Activated CD8-positive, alpha-beta T cell treated with anti-CD3 and anti-CD28 coated beads for 36 hours (primary cell): ENCODE measurements at places on chromosomes 5 and 9. TPM values are rescaled to one million over a fixed set of nuclear protein-coding genes. Genes with fewer than 3 reads are reported as not detected.
A peak's percentile ranks its signal among the peaks of the same experiment; 100 is the strongest.

- no peaks in the 10 kb centered on the region for H3K4me1 ChIP-seq
- DNase-seq: no peak
- no peaks in the 10 kb centered on the region for H3K27me3 ChIP-seq
- no peaks in the 10 kb centered on the region for H3K36me3 ChIP-seq
Observed at GRCh38 chr5:103283120-103283519, 24.6 kb downstream of the MACIR start.

The NMUR2 gene
- not detected for total RNA-seq

The EGFLAM gene
- not detected for total RNA-seq

The ADRB2 gene
- 0.98 TPM for total RNA-seq

GRCh38 chr5:74693191-74693590 lies 8.2 kb downstream of the HEXB start:
- DNase-seq: no peak
- H3K4me1 ChIP-seq: peaks cover 7% of the 10 kb centered on the region
- peaks cover 22% of the 10 kb centered on the region for H3K36me3 ChIP-seq
- H3K4me3 ChIP-seq: no peak overlapping the region
- H3K27ac ChIP-seq: no peak overlapping the region
- no peaks in the 10 kb centered on the region for H3K27me3 ChIP-seq

DNA sequence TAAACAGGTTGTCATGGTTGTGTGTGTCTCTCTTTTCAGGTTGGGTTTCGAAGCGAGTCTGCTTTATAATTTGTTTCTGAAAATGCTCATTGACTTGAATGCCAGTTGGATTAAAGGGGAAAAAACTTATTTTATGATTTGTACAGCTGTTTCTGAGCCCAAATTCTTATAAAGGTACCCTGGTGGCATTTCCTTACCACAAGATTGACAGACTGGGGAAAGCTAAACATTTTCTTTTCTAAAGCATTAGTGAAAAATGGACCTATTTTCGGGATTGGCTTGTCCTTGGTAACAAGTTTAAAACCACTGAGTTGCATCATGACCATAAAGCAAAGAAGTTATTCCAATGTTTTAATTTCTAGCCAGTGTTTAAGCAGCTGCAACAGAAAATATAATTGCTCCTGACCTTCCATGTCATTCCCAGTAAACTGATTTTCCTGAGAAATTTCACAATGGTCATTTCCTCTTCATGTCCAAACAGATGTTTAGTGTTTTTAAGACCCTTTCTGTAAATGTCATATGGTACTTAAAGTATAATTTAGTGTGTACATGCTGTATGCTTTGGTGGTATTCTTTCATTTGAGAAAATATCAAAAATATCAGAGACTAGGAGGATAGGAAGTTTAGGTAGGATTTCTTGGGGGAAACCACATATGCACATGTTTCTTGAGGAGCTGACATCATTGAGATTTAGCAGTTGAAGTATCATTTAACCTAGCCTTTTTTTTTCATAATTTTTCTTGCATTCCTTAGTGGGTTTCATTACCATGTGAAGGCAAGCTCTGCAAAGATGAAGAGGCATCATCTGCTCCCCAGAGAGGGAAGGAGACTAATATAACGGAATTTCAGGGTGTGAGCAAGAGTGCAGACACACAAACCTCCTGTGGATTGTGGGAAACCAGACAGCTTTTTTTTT lies 667.1 kb upstream of the RGMB start:
- H3K27ac ChIP-seq: no peak overlapping the region
- no peaks in the 10 kb centered on the region for H3K36me3 ChIP-seq
- H3K27me3 ChIP-seq: peaks cover 3% of the 10 kb centered on the region
- no peak for DNase-seq
- no peak overlapping the region for H3K4me3 ChIP-seq

The OR1Q1 gene
- not detected for total RNA-seq

- no peaks in the 10 kb centered on the region for H3K36me3 ChIP-seq
- peak; percentile 6 for DNase-seq
- H3K4me3 ChIP-seq: no peak overlapping the region
- no peaks in the 10 kb centered on the region for H3K4me1 ChIP-seq
- no peak overlapping the region for H3K27ac ChIP-seq
Observed at GRCh38 chr9:108412755-108413154, 443.0 kb downstream of the ACTL7B start.

The IFNK gene
- total RNA-seq: not detected

GRCh38 chr5:171355302-171355724 lies 32.3 kb upstream of the NPM1 start:
- no peaks in the 10 kb centered on the region for H3K36me3 ChIP-seq
- H3K4me1 ChIP-seq: peaks cover 16% of the 10 kb centered on the region
- no peak overlapping the region for H3K4me3 ChIP-seq
- peak; percentile 78 for DNase-seq
- H3K27ac ChIP-seq: peak overlapping the region; percentile 20

GRCh38 chr5:139577689-139578290 lies 16.7 kb downstream of the UBE2D2 start:
- peaks cover 61% of the 10 kb centered on the region for H3K4me1 ChIP-seq
- H3K27me3 ChIP-seq: no peaks in the 10 kb centered on the region
- DNase-seq: no peak
- peaks cover 33% of the 10 kb centered on the region for H3K36me3 ChIP-seq
- H3K27ac ChIP-seq: peak overlapping the region; percentile 81

GRCh38 chr5:167105941-167106340 lies 1185.5 kb upstream of the WWC1 start:
- H3K4me1 ChIP-seq: no peaks in the 10 kb centered on the region
- H3K4me3 ChIP-seq: no peak overlapping the region
- H3K27ac ChIP-seq: no peak overlapping the region
- H3K27me3 ChIP-seq: no peaks in the 10 kb centered on the region
- DNase-seq: no peak

- peaks cover 5% of the 10 kb centered on the region for H3K4me1 ChIP-seq
- H3K4me3 ChIP-seq: no peak overlapping the region
- H3K36me3 ChIP-seq: no peaks in the 10 kb centered on the region
- no peak overlapping the region for H3K27ac ChIP-seq
- peaks cover 7% of the 10 kb centered on the region for H3K27me3 ChIP-seq
Observed at GRCh38 chr9:127874301-127875221, 2.9 kb downstream of the AK1 start.

- peaks cover 2% of the 10 kb centered on the region for H3K36me3 ChIP-seq
- no peak for DNase-seq
- no peak overlapping the region for H3K4me3 ChIP-seq
- no peaks in the 10 kb centered on the region for H3K27me3 ChIP-seq
Observed at GRCh38 chr5:136182618-136183017, 10.3 kb downstream of the SMIM32 start.

DNA sequence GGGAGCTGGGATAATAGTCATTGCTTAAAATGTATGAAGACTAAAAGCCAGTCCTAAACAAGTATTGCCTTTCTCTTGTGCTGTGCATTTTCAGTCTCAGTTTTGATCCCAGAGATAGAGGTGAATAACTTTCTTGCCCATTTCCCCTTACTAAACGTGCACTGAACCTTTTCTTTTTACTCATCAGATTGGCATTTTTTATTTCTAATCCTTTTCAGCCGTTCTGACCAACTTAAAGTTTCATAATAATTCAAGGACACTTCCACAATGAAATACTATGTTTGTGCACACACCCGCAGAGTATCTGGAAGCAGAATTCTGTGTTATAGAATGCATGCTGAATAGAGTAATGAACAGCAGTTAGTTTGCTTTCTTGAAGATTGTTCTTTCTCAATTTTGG lies 343.6 kb downstream of the LRRC70 start:
- H3K4me1 ChIP-seq: no peaks in the 10 kb centered on the region

GRCh38 chr5:143679777-143680176 lies 132.2 kb upstream of the HMHB1 start:
- no peaks in the 10 kb centered on the region for H3K36me3 ChIP-seq
- no peak overlapping the region for H3K4me3 ChIP-seq
- DNase-seq: no peak
- H3K27ac ChIP-seq: no peak overlapping the region
- peaks cover 22% of the 10 kb centered on the region for H3K4me1 ChIP-seq

The PCDHA12 gene
- total RNA-seq: not detected

- H3K4me1 ChIP-seq: no peaks in the 10 kb centered on the region
- no peak overlapping the region for H3K4me3 ChIP-seq
- H3K27ac ChIP-seq: no peak overlapping the region
- no peak for DNase-seq
- H3K27me3 ChIP-seq: peaks cover 20% of the 10 kb centered on the region
Observed at GRCh38 chr5:90381213-90381929, 28.2 kb downstream of the CETN3 start.

DNA sequence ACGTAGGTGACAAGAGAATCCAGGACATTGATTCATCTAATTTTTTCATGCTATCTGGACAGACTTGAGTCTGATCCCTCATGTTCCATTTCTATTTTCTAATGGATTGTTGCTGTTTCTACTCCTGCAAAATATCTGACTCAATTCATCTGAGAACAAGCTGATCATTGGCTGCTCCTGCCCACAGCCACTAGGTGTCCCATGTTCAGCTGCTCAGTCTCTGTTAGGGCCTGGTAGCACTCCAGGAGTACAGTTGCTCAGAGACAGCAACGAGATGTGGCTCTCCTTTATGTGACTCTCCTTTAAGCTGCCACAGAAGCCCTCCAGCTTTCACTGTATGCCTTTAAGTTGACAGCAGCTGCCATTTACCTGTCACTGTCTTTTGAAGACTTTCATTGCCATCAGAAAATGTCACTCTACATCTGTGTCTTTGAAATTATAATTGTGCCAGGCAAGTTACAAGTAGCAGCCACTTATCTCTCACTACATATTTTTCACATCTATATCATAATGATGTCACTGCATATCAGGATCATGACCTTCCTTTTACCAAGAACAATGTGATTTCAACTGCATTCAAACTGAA lies 1944.2 kb upstream of the NUDT12 start:
- no peaks in the 10 kb centered on the region for H3K36me3 ChIP-seq
- H3K4me1 ChIP-seq: no peaks in the 10 kb centered on the region
- no peak for DNase-seq
- H3K27me3 ChIP-seq: no peaks in the 10 kb centered on the region
- no peak overlapping the region for H3K27ac ChIP-seq
